ENCODE measurements at places on chromosomes 3 and 15.

DNA sequence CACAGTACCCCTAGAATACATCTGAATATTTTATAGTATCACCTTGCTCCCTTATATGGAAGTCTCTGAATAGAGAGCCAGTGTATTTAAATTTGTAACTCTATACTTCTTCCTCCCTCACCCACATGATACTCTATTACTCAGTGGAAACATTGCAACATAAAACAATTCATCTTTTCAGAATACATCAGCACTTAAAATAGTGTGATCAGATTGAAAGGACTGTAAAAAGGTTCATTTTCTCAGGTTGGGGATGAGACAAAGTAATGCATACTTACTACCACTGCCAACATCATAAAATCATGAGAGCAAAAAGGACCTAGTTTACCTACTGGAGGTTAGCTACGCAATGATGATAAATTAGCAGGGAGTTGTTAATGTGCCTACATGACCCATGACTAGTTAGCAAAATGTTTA, 13.8 kb upstream of the THRB start:
- peak; percentile 87 for DNase-seq

DNA sequence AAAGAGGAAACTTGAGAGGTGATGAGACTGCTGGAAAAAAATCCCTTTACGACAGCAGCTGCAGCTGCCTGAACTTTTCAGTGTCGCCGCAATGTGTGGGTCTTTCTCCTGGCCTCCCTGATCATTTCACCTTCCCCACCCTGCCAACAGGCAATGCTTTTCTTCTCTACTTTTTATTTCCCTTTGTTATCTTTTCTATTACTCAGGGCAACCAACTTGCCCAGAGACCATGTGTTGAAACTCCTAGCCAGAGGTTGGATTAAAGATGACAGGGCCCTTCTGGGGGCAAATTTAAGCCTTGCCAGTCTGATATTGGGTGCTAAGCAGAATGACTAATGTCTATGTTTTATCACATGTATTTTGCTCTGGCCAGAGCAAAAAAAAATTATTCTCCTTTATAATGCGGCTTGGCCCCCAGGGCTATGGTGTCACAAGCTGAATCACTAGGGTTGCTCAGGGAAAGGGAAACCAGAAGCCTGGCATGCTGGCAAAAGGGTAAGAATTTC, 51.5 kb upstream of the CFAP20DC start:
- no peak for DNase-seq

DNA sequence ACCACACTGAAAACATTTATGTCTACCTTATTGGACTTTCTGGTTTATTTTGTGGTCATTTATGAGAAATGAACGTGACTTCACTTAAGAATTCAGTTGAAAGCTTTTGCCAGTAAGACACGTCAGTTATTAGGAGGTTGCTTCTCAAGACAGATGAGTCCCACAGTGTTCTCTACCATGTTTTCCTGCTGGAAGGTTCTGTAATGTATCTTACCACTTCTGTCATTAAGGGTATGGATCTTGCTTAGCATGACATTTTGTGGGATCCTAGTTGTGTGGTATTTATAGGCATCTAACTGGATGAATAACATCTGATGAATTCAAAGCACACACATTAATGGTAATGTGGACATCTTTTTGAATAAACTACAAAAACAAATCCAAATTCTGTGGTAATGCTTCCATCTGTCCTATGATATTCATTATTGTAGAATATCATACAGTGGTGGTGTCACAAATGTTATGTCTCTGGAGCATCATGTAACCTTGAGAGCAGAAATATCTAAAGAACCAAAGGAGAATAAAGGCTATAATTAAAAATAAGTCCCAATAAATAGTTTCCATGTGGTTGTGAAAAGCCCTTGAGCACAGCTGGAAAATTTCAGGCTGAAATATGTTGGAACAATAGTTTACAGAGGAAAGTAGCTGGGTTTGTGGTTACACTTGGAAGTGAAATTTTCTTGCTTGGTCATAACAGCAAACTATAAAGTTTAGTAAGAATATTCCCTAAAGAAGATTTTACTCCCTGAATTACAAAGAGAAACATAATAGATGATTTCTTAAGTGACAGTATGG, 61.5 kb downstream of the C3orf38 start:
- DNase-seq, result no peak

GRCh38 chr3:57030721-57031120, 29.7 kb upstream of the SPATA12 start:
- DNase-seq, result no peak

GRCh38 chr3:133591271-133591742, 17.8 kb downstream of the CDV3 start:
- peak; percentile 43 for DNase-seq
